ENCODE measurements at places on chromosomes 3 and 15. TPM values are rescaled to one million over a fixed set of nuclear protein-coding genes. Genes with fewer than 3 reads are reported as not detected.

- no peak overlapping the region for H3K27ac ChIP-seq
- 0 out of 2 replicates have a peak, but pooled peaks cover 6% of the 10 kb centered on the region for H3K36me3 ChIP-seq
- no peak for DNase-seq
- no peak overlapping the region for H3K4me3 ChIP-seq
These were observed 24.6 kb downstream of the CHCHD6 start for GRCh38 chr3:126728680-126729079.

GRCh38 chr3:106745344-106746168, 631.7 kb upstream of the CCDC54 start:
- H3K27me3 ChIP-seq: no peaks in the 10 kb centered on the region
- H3K4me1 ChIP-seq: no peaks in the 10 kb centered on the region
- no peaks in the 10 kb centered on the region for H3K36me3 ChIP-seq
- no peak for DNase-seq
- no peak overlapping the region for H3K27ac ChIP-seq

Gene TRH
- total RNA-seq: not detected

- no peak overlapping the region for H3K27ac ChIP-seq
- peaks cover 8% of the 10 kb centered on the region for H3K27me3 ChIP-seq
- H3K4me1 ChIP-seq: no peaks in the 10 kb centered on the region
- H3K36me3 ChIP-seq: no peaks in the 10 kb centered on the region
- no peak for DNase-seq
These were observed 57.5 kb upstream of the KLF13 start for GRCh38 chr15:31268911-31269784.

DNA sequence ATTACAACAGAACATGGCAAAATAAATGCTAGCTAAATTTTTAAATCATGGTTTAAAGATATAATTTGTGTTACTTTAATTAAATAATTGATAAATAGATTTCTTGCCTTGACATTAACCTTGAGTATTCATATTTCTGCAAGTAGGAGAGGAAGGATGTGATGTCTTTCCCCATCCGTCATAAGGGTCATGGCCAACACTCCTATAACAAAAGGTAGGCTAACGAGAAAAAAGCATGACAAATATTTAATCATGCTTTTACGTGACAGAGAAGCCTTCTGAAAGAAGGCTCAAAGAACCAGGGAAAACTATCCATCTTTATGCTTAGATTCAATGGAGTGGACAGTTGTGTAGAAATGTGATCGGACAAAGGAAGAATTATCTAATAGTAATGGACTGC, 135.2 kb downstream of the SERPINI1 start:
- H3K27me3 ChIP-seq: no peaks in the 10 kb centered on the region
- no peak overlapping the region for H3K27ac ChIP-seq
- no peak overlapping the region for H3K4me3 ChIP-seq
- 0 out of 2 replicates have a peak, but pooled peaks cover 6% of the 10 kb centered on the region for H3K4me1 ChIP-seq

DNA sequence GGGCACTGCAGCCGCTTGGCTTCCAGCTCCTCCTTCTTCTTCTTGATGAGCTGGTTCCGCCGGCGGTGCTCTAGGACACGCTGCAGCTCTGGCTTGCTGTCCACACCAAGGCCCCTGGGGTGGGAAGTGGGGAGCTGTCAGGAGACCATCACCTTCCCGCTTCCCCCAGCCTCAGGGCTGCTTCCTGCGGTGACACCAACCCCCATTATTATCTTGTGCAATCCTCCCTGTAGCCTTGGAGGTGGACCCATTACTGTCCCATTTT, 10.0 kb downstream of the FAM107A start:
- no peak for DNase-seq
- H3K4me1 ChIP-seq: peaks cover 12% of the 10 kb centered on the region

DNA sequence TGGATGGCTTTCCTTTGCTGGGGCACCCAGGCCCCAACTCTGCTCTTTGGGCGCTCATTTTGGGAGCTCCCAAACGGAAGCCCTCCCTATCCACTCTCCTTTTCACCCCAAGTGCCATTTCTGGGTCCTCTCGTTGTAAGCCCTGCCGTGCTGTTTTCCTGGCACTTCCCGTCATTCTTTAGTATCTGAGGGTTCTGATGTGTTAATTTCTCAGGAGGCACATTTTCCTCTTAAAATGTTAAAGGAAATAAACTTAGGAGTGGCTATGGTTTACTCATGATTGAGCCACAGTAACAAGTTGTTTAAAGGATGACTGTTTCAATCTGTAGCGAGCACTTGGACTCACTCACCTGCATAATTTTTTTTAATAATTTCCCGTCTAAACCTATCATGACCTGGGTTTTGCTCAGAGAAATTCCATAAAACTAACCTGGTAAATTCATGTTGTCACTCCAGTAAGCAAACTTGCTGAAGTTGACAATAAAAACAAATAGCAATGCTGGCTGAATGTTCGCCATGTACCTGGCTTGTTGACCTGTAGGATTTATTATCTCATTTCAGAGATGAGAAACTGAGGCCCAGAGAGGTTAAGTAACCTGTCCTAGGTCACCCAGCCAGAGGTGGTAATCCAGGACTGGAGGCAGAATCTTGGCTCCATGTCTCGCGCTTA, 10.6 kb downstream of the ALDH1A3 start:
- peaks cover 79% of the 10 kb centered on the region for H3K36me3 ChIP-seq
- H3K27me3 ChIP-seq: no peaks in the 10 kb centered on the region
- peaks cover 9% of the 10 kb centered on the region for H3K4me1 ChIP-seq
- peak; percentile 18 for DNase-seq
- H3K4me3 ChIP-seq: no peak overlapping the region

DNA sequence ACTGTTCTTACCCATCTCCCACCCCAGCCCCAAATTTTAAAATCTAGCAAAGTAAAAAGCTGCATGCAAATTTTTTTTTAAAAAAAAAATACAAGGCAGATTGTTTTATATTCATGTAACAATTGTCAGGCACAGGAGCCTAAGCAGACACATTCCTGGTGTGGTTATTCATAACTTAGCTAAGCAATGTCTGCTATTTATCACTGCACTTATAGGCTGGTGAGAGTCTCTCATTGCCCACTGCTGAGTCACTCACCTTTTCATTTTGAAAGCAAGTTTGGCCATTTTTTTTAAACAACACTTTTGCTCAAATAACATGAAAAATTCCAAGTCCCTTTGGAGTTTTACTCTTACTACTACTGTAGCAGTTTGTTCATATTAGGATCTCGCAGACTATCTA, 413.9 kb downstream of the RBMS3 start:
- H3K27me3 ChIP-seq: no peaks in the 10 kb centered on the region
- peak; percentile 43 for DNase-seq

Gene ZNF385D
- total RNA-seq: 0.28 TPM

DNA sequence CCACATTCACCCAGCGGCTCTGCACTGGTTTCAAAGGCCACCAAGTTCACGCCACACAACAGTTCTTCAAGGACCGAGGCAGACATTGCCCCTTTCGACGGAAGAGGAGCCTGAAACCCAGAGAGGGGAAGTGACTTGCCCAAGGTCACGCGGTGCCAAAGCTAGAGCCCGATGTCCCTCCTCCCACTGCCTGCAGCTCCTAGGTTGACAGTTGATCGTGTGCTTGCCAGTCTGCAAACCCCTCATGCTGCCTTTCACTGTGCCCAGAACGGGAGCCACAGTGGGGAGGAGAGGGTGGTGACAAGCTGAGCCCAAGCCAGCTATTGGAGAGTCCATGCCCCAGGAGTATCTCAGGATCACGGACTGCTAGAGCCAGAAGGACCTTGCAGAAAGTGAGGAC, 230.9 kb downstream of the XXYLT1 start:
- no peaks in the 10 kb centered on the region for H3K27me3 ChIP-seq
- H3K27ac ChIP-seq: no peak overlapping the region
- no peaks in the 10 kb centered on the region for H3K36me3 ChIP-seq
- DNase-seq: no peak

DNA sequence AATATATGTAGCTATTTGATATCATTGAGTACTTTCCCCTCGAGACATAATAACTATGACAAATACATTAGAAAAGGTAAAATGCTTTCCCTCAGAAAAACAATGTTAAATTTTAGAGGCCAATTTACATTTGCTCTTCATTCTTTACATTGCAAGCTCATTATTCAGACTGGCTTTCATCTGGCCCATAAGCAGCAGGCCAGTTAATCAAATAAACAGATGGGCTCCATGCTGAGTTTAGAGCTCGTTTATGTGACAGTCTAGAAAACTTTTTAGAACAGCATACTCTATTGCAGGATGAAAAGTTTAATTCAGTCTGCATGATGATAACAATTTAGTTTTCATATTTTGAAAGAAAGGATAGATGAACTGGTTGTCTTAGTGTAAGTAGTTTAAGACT, 150.6 kb downstream of the DUT start:
- no peak overlapping the region for H3K27ac ChIP-seq
- H3K4me1 ChIP-seq: peaks cover 9% of the 10 kb centered on the region
- H3K27me3 ChIP-seq: no peaks in the 10 kb centered on the region

Gene CEMIP
- total RNA-seq: 0.61 TPM

- H3K27ac ChIP-seq: no peak overlapping the region
- H3K4me1 ChIP-seq: no peaks in the 10 kb centered on the region
- H3K36me3 ChIP-seq: no peaks in the 10 kb centered on the region
- no peak overlapping the region for H3K4me3 ChIP-seq
- no peak for DNase-seq
- no peaks in the 10 kb centered on the region for H3K27me3 ChIP-seq
These were observed 41.4 kb downstream of the ABTB1 start for GRCh38 chr3:127714125-127714571.

Gene PRR20G
- not detected for total RNA-seq

Gene CEP70
- total RNA-seq: 50.5 TPM

Gene TRPM1
- total RNA-seq: not detected

DNA sequence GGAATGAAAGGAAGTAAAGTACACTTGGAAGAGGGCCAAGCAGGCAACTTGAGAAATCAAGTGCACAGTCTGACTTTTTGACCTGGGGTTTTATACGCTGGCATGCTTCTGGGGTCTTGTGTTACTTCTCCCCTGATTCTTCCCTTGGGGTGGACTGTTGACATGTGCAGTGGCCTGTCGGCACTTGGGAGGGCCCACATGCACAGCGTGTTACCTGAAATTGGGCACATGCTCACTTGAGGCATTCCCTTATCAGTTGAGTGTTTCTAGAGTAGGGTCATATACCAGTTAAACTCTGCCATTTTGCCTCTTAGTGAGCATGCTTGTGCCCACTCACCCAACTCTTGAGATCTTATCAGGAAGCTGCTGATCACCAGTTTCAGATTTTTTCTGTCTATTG, 329.1 kb upstream of the SOX2 start:
- H3K4me1 ChIP-seq: no peaks in the 10 kb centered on the region
- no peak overlapping the region for H3K4me3 ChIP-seq
- H3K36me3 ChIP-seq: no peaks in the 10 kb centered on the region
- H3K27ac ChIP-seq: no peak overlapping the region

DNA sequence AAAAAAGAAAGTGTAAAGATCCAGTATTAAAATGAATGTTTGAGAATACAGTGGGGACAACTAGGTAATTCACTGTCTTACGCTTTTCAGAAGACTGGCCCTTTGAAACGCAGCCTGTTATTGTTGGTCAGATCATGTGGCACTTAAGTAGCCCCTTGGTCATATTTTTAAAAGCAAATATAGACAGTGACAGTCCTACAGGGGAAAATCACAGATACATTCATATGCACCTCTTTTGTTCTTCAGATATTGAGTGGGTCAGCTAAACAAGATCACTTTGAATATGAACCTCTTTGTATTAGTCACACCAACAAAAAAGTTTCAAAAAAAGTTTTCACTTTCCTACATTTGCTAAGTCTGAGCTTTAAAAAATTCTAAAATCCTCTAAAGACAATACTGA, 36.0 kb downstream of the TIGIT start:
- H3K36me3 ChIP-seq: no peaks in the 10 kb centered on the region
- no peak for DNase-seq
- H3K27ac ChIP-seq: no peak overlapping the region
- H3K27me3 ChIP-seq: no peaks in the 10 kb centered on the region

GRCh38 chr15:80093854-80094418, 34.5 kb downstream of the ZFAND6 start:
- H3K27ac ChIP-seq: no peak overlapping the region
- H3K27me3 ChIP-seq: no peaks in the 10 kb centered on the region
- no peak for DNase-seq
- H3K4me1 ChIP-seq: peaks cover 10% of the 10 kb centered on the region

Gene ZNF860
- 2.6 TPM for total RNA-seq

GRCh38 chr3:193499136-193499770, 55.4 kb downstream of the ATP13A4 start:
- no peak overlapping the region for H3K4me3 ChIP-seq
- no peak overlapping the region for H3K27ac ChIP-seq
- DNase-seq: no peak
- peaks cover 21% of the 10 kb centered on the region for H3K27me3 ChIP-seq
- H3K36me3 ChIP-seq: no peaks in the 10 kb centered on the region

Gene HIGD2B
- total RNA-seq: not detected

DNA sequence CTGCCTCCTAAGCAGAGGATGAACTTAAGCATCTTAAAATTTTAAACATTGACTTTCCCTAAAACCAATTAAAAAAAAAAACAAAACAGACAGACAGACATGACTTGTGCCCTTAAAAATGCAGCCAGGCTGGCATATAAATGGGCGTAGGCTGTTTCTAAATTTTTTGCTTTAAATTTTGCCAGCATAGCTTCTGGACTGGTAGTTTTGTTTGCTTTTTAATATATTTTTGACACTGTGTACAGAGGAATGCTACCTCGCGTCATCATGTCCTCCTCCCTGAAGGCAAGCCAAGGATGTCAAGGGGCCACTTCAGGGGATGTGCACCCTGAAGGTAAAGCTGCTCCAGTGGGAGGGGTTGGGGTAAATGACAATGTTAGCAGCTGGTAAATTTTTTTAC, 134.8 kb downstream of the PGPEP1L start:
- no peaks in the 10 kb centered on the region for H3K27me3 ChIP-seq
- H3K36me3 ChIP-seq: no peaks in the 10 kb centered on the region
- peak overlapping the region; percentile 95 for H3K27ac ChIP-seq
- peaks cover 82% of the 10 kb centered on the region for H3K4me1 ChIP-seq

Gene CCDC9B
- total RNA-seq: 168 TPM

GRCh38 chr15:59401824-59402569, 29.3 kb upstream of the MYO1E start:
- no peak overlapping the region for H3K27ac ChIP-seq
- H3K4me3 ChIP-seq: no peak overlapping the region
- H3K27me3 ChIP-seq: no peaks in the 10 kb centered on the region
- H3K36me3 ChIP-seq: no peaks in the 10 kb centered on the region
- no peaks in the 10 kb centered on the region for H3K4me1 ChIP-seq
- DNase-seq: no peak

GRCh38 chr15:80202016-80202315, 49.2 kb downstream of the FAH start:
- no peak overlapping the region for H3K4me3 ChIP-seq
- DNase-seq: no peak

- H3K27me3 ChIP-seq: no peaks in the 10 kb centered on the region
- DNase-seq: no peak
- H3K36me3 ChIP-seq: no peaks in the 10 kb centered on the region
- H3K4me1 ChIP-seq: no peaks in the 10 kb centered on the region
- no peak overlapping the region for H3K4me3 ChIP-seq
- no peak overlapping the region for H3K27ac ChIP-seq
These were observed 30.9 kb downstream of the PTH1R start for GRCh38 chr3:46908294-46908985.

Gene SLC22A14
- total RNA-seq: not detected

Gene CCDC33
- total RNA-seq: 15.4 TPM

Gene CHRM5
- not detected for total RNA-seq

GRCh38 chr15:39504808-39505207, 76.1 kb upstream of the THBS1 start:
- DNase-seq: peak; percentile 37
- H3K4me1 ChIP-seq: no peaks in the 10 kb centered on the region
- no peaks in the 10 kb centered on the region for H3K27me3 ChIP-seq
- H3K36me3 ChIP-seq: no peaks in the 10 kb centered on the region
- H3K4me3 ChIP-seq: no peak overlapping the region

Gene COL8A1
- 6.6 TPM for total RNA-seq

- no peaks in the 10 kb centered on the region for H3K36me3 ChIP-seq
- no peak for DNase-seq
- peaks cover 11% of the 10 kb centered on the region for H3K4me1 ChIP-seq
- no peaks in the 10 kb centered on the region for H3K27me3 ChIP-seq
These were observed 1.1 kb downstream of the TFDP2 start for GRCh38 chr3:142148044-142148791.
